NCI-H1092 (cell line): ENCODE measurements at places on chromosomes 16 and 17.

DNA sequence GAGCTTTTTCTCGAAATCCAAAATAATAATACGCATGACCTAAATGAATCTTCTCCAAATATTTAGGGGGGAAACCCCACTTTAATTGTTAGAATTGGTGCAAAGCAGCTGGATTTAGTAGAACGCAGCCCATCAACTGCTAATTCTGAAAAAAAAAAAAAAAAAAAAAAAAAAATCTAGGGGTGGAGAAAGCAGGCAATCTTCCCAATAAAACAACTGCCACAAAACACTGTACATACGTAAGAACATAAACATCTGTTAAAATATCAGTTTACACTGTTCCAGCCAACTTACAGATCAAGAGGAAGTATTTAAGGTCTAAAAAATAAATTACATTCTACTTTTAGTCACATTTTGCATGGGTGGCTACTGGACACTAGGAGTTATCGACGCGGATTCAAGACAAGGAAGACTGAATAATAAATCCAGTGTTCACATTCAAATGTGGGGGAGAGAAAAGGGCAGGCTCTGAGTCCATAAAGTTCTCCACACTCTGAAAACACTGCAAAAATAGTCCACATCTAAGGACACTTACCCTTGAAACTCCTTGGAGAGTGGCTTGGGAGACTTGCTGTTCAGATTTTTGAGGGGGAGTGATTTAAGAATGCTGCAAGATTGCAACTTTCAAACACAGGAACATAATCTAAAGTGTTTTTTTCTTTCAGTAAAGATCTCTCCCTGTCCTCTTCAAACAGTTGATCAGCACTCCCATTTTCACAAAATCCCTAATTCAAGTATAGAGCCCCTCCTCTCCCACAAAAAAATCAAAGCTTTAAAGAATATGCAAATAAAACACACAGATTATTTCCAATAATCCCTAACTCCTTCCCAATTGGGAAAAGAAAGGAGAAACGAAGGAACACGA lies 1.3 kb downstream of the APPBP2 start:
- no peak for DNase-seq

- no peak for DNase-seq
Measured at GRCh38 chr16:3198334-3199072, 10.5 kb downstream of the OR1F1 start.

- no peak for DNase-seq
Measured at GRCh38 chr16:166375-167121, 770 bp downstream of the HBM start.

GRCh38 chr17:17179371-17179827 lies 26.7 kb downstream of the PLD6 start:
- DNase-seq, result no peak

GRCh38 chr16:19130852-19131824 lies 17.4 kb downstream of the ITPRIPL2 start:
- no peak for DNase-seq

GRCh38 chr16:76121636-76122035 lies 155.6 kb upstream of the CNTNAP4 start:
- DNase-seq, result no peak

DNA sequence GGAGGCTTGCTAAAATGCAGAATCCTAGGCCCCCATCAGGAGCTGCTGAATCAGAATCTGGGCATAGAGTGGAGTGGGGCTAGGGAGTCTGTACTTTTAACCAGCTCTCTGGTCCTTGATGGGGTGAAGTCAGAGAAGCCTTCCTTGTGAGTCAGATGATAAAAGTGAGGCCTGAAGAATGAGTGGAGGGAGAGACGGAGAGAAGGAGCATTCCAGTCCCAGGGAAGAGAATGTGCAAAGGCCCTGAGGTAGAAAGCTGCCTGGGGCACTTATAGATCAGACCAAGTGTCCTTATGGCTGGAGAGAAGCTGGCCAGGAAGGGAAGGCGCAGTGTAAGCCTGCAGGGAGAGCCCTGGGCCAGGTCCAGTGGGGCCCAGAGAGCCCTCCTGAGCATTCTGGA lies 235.1 kb upstream of the NLRP1 start:
- no peak for DNase-seq

DNA sequence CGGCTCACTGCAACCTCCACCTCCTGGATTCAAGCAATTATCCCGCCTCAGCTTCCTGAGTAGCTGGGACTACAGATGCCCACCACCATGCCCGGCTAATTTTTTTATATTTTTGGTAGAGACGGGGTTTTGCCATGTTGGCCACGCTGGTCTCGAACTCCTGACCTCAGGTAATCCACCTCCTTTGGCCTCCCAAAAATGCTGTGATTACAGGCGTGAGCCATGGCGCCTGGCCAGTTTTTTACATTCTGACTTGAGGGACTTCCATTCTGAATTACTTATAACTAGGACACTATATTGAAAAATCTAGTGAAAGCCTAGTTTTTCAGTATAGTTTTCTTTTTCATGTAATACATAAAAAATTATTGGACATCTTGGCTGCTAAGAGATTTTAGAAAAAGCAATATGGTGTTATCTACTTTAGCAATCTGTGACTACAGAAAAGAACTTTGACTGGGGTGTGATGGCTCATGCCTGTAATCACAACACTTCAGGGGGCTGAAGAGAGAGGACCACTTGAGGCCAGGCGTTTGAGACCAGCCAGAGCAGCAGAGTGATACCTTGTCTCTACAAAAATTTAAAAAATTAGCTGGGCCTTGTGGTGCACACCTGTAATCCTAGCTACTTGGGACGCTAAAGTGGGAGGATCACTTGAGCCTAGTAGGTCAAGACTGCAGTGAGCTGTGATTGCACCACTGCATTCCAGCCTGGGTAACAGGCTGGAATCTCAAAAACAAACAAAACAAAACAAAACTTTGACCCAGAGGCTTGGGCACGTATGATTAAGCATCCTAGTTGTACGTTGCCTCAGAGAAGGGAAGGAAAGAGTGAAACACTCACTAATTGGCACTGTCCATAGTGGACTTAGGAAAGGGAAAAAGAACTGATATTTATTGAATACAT lies 26.8 kb upstream of the GOSR1 start:
- no peak for DNase-seq
